ENCODE measurements at places on chromosomes 1 and 21. TPM values are rescaled to one million over a fixed set of nuclear protein-coding genes. Genes with fewer than 3 reads are reported as not detected.

The HDGF gene
- total RNA-seq, result 109 TPM

The ANGPTL3 gene
- total RNA-seq, result not detected

The CYP4A11 gene
- total RNA-seq, result not detected

The UBE2U gene
- total RNA-seq, result not detected

The ALX3 gene
- not detected for total RNA-seq

The CLEC20A gene
- total RNA-seq, result not detected

The TRIM63 gene
- total RNA-seq, result not detected

The LRRC53 gene
- not detected for total RNA-seq

The SMIM34 gene
- total RNA-seq, result 0.14 TPM

The BTBD19 gene
- total RNA-seq, result 17.0 TPM

The FABP3 gene
- 4.5 TPM for total RNA-seq

The APCS gene
- not detected for total RNA-seq

The LGR6 gene
- not detected for total RNA-seq

The SPRR4 gene
- total RNA-seq, result not detected

The ATAD3C gene
- 0.09 TPM for total RNA-seq

The HMGCL gene
- total RNA-seq, result 47.5 TPM

The NEXN gene
- total RNA-seq, result 19.3 TPM

The GBP3 gene
- 49.6 TPM for total RNA-seq

The NR5A2 gene
- under 0.01 TPM for total RNA-seq

The AKT3 gene
- 50.6 TPM for total RNA-seq

The KCNN3 gene
- total RNA-seq, result 0.32 TPM

The C1orf232 gene
- total RNA-seq, result not detected

The RCSD1 gene
- total RNA-seq, result not detected

The NBPF6 gene
- total RNA-seq, result not detected

The YRDC gene
- 20.1 TPM for total RNA-seq

The TSPEAR gene
- not detected for total RNA-seq

The TMEM54 gene
- 37.3 TPM for total RNA-seq

The TTF2 gene
- 19.1 TPM for total RNA-seq

The SLC9C2 gene
- 0.46 TPM for total RNA-seq

The AZIN2 gene
- 30.3 TPM for total RNA-seq

The CD247 gene
- total RNA-seq, result not detected

The NTMT2 gene
- total RNA-seq, result not detected

The SRRM1 gene
- 42.2 TPM for total RNA-seq

The FAM167B gene
- not detected for total RNA-seq

The KIF14 gene
- total RNA-seq, result 8.8 TPM

The CD53 gene
- not detected for total RNA-seq

The PDC gene
- not detected for total RNA-seq

The RNU1-2 gene
- under 0.01 TPM for total RNA-seq

Measured in smooth muscle cell of the umbilical artery (primary cell).